Dermis microvascular lymphatic vessel endothelial cell (primary cell): ENCODE measurements at places on chromosomes 3 and 15.

GRCh38 chr3:59580996-59581395 lies 531.2 kb upstream of the CFAP20DC start:
- no peak for DNase-seq

- no peak for DNase-seq
Measured at GRCh38 chr3:43970920-43971319, 270.8 kb upstream of the TOPAZ1 start.

DNA sequence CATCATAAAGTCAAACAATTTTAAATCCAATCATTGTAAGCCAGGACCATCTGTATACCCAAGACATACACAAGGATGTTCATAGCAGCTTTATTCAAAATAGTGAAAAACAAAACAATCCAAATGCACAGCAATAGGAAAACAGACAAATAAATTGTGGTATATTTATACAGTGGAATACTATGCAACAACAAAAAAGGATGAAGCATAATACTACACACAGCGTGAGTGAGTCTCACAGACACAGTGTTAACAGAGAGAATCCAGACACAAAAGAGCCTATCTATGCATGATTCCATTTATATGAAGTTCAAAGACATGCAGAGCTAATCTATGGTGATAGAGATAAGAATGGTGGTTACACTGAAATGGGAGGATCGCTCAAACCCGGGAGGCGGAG lies 5.6 kb upstream of the MUC20 start:
- no peak for DNase-seq

DNA sequence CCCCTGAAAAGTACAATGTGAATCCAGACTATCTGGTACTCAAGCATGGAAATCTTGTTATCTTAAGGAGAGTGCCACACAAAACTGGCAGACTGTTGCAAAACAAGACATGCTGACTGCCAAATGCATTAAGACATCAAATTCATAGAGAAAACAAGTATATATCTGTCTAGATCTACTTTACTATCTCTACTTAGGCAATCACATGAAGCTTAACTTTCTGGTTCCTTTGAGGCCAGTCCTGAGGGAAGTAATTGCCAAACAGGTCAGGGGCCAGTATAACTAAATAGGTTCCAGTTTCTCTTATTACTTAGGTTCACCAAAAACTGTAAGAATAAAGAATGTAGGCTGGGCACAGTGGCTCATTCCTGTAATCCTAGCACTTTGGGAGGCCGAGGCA lies 15.9 kb upstream of the SLC4A7 start:
- no peak for DNase-seq
